NCI-H345 (cell line): ENCODE measurements at places on chromosomes 7 and 10.

GRCh38 chr7:16741676-16742075 lies 11.9 kb upstream of the TSPAN13 start:
- no peak for DNase-seq

- no peak for DNase-seq
These were observed 35.5 kb downstream of the RAB19 start for GRCh38 chr7:140439359-140439758.

DNA sequence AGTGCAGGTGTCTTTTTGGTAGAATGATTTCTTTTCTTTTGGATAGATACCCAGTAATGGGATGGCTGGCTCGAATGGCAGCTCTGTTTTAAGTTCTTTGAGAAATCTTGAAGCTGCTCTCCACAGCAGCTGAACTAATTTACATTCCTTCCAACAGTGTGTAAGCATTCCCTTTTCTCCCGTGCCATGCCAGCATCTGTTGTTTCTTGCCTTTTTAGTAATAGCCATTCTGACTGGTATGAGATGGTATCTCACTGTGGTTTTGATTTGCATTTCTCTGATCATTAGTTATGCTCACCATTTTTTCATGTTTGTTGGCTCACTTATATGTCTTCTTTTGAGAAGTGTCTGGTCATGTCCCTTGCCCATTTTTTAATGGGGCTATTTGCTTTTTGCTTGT lies 486.3 kb downstream of the GALNT17 start:
- DNase-seq = no peak

GRCh38 chr10:43576062-43576461 lies 1.6 kb upstream of the ZNF239 start:
- DNase-seq = no peak

GRCh38 chr10:85537561-85537960 lies 829.0 kb downstream of the GRID1 start:
- no peak for DNase-seq
